Endodermal cell (in vitro differentiated cells): ENCODE measurements at places on chromosomes 4 and X. TPM values are rescaled to one million over a fixed set of nuclear protein-coding genes. Genes with fewer than 3 reads are reported as not detected.

Gene NCAPG
- total RNA-seq = 35.6 and 37.5 TPM in 2 replicates

Gene KCND1
- total RNA-seq = 5.9 and 7.0 TPM in 2 replicates

Gene KIF4A
- 27.6 and 32.5 TPM in 2 replicates for total RNA-seq

Gene TMEM156
- total RNA-seq = not detected in 2 replicates

Gene ARHGAP6
- total RNA-seq = 0.59 to 1.1 TPM (median 0.73 TPM) in 3 replicates

Gene TKTL2
- total RNA-seq = not detected in 2 replicates

Gene ARHGAP36
- 0.24 and 0.93 TPM in 2 replicates for total RNA-seq

Gene GYG2
- total RNA-seq = 46.4 to 55.7 TPM (median 52.6 TPM) in 3 replicates

Gene AFF2
- total RNA-seq = 3.7 TPM in 2 replicates

Gene ETDA
- total RNA-seq = not detected in 2 replicates

Gene MAGEB17
- 0.33 to 0.55 TPM in 2 of 3 replicates, not detected in the other for total RNA-seq

Gene ADAM29
- total RNA-seq = 0.40 TPM in 1 of 3 replicates, not detected in the others

Gene ITIH6
- not detected in 2 replicates for total RNA-seq

Gene HHIP
- total RNA-seq = 3.2 and 3.4 TPM in 2 replicates

Gene IL1RAPL1
- total RNA-seq = 0.19 to 0.80 TPM (median 0.66 TPM) in 3 replicates

Gene ANKRD17
- total RNA-seq = 76.9 and 83.6 TPM in 2 replicates

Gene DUX4
- not detected in 2 replicates for total RNA-seq

Gene FAM156B
- 7.7 to 15.9 TPM (median 10.9 TPM) in 3 replicates for total RNA-seq

Gene JCHAIN
- not detected in 2 replicates for total RNA-seq

Gene GPR143
- total RNA-seq = 11.7 and 13.9 TPM in 2 replicates

Gene MAGED4
- total RNA-seq = 74.5 to 96.5 TPM (median 84.0 TPM) in 3 replicates

Gene CCDC149
- 4.9 and 5.0 TPM in 2 replicates for total RNA-seq

Gene ADH1A
- not detected in 2 replicates for total RNA-seq

Gene SLC9B1
- total RNA-seq = 0.68 and 1.4 TPM in 2 replicates

Gene MAGEC1
- not detected in 3 replicates for total RNA-seq

Gene BGN
- 1.6 to 2.5 TPM (median 2.4 TPM) in 3 replicates for total RNA-seq

Gene CCDC158
- total RNA-seq = not detected in 2 replicates

Gene CT83
- 0.63 and 0.73 TPM in 2 replicates for total RNA-seq

Gene AWAT2
- 0.46 TPM in 1 of 3 replicates, not detected in the others for total RNA-seq

Gene CXCL3
- total RNA-seq = 2.9 and 3.7 TPM in 2 replicates

Gene RIPPLY1
- total RNA-seq = not detected in 3 replicates

Gene GAGE12C
- total RNA-seq = not detected in 3 replicates

Gene TMEM144
- 20.3 to 24.2 TPM (median 23.7 TPM) in 3 replicates for total RNA-seq

Gene IL2RG
- total RNA-seq = not detected in 2 replicates

Gene CT45A3
- total RNA-seq = not detected in 3 replicates

Gene SSX4
- 0.63 to 1.6 TPM (median 1.00 TPM) in 3 replicates for total RNA-seq

Gene ABCB7
- 40.0 and 41.2 TPM in 2 replicates for total RNA-seq

Gene ASB12
- total RNA-seq = 0.40 to 0.75 TPM (median 0.53 TPM) in 3 replicates

Gene SLITRK2
- total RNA-seq = 24.4 to 30.5 TPM (median 25.7 TPM) in 3 replicates

Gene SLC39A8
- 45.3 to 64.4 TPM (median 58.9 TPM) in 3 replicates for total RNA-seq

Gene NIPAL1
- total RNA-seq = 5.5 and 8.4 TPM in 2 replicates

Gene HTN1
- total RNA-seq = not detected in 2 replicates

Gene MMRN1
- total RNA-seq = not detected in 3 replicates

Gene LEF1
- total RNA-seq = 0.77 to 1.6 TPM (median 1.1 TPM) in 3 replicates

Gene EGF
- total RNA-seq = 30.8 to 33.7 TPM (median 32.5 TPM) in 3 replicates

Gene TAF1
- 36.0 and 43.1 TPM in 2 replicates for total RNA-seq

Gene CPZ
- total RNA-seq = 23.9 to 31.9 TPM (median 25.4 TPM) in 3 replicates

Gene PABPC1L2B
- total RNA-seq = 0.15 and 0.27 TPM in 2 replicates

Gene FGF5
- 0.32 and 1.6 TPM in 2 replicates for total RNA-seq

Gene TCP11X2
- 3.0 to 4.0 TPM (median 3.8 TPM) in 3 replicates for total RNA-seq

Gene GRPEL1
- 25.5 and 28.0 TPM in 2 replicates for total RNA-seq

Gene CC2D2A
- total RNA-seq = 12.1 to 14.7 TPM (median 12.3 TPM) in 3 replicates

Gene PRR32
- not detected in 3 replicates for total RNA-seq

Gene MAGEA2
- 0.53 and 0.63 TPM in 2 replicates for total RNA-seq

Gene RNF150
- 7.9 and 8.2 TPM in 2 replicates for total RNA-seq

Gene CHIC1
- total RNA-seq = 7.4 to 9.1 TPM (median 8.2 TPM) in 3 replicates

Gene DCHS2
- total RNA-seq = 0.04 to 0.23 TPM (median 0.13 TPM) in 3 replicates

Gene NUDT11
- total RNA-seq = 13.9 to 16.8 TPM (median 16.2 TPM) in 3 replicates

Gene SORBS2
- total RNA-seq = 7.0 and 7.9 TPM in 2 replicates
